ENCODE measurements at places on chromosomes 1 and 21.

DNA sequence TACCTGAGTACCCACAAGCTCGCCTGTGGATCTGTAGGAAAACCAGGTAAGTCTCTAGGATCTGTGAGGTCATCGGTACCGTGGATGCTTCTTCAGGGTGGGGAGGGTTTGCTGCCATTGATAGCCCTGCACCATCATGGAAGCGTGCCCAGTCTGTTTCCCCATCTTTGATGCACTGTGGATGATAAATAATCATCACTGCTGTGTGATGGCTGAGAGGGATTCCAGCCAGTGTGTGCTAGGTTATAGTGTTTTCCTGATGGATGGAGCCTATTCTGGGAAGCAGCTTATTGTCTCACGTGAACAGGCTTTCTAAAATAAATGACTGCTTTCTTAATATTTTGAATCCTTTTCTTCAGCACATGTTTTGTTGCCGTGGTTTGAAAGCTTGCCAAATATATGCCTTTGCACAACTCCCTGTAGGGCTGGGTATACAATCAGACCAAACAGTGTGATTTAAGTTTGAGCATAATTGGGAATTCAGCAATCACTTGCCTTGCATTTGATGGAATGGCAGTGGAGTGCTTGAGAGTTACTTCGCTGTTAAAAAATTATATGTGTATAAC, 113.8 kb downstream of the CAMTA1 start:
- no peak for DNase-seq

GRCh38 chr1:31714442-31715086, 10.7 kb upstream of the COL16A1 start:
- DNase-seq: no peak

- DNase-seq: peak; percentile 53
Observed at GRCh38 chr1:45687754-45688740, at the start of gene TMEM69. Gene TMEM69, plus strand, starts transcription at chr1:45688181. Its CDS starts 2,888 bp downstream, at chr1:45691069.

- DNase-seq: no peak
Observed at GRCh38 chr1:245180496-245181157, 25.8 kb downstream of the KIF26B start.

GRCh38 chr1:156095906-156096508, 13.7 kb upstream of the MEX3A start:
- no peak for DNase-seq

- peak; percentile 99 for DNase-seq
Observed at GRCh38 chr1:204438628-204439027, 27.0 kb upstream of the PPP1R15B start.

DNA sequence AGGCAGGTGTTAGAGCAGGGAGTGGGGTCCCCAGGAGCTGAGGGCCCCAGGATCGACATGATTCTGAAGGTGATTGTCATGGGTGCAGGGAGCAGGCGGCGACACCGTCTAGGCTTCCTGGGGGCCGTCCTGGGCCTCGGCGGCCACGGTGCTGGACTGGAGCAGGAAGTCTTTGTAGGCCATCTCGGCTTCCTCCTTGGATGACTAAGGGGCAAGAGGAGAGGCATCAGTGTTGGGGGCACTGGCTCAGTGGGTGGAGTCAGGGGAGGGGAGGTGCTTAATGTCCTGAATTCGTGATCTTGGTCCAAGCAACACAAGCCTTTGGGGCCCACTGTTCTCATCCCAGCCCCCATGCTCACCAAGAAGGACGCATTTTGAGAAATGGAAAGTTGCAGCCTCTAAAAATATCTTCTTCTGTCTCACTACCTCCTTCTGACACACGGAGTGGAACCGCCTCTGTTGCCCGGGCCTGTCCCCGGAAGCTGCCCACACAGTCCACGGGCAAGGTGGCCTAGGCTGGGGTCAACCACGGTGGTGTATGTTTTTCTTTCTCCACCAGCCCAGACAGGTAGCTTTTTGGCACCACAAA, 8.6 kb upstream of the FCMR start:
- DNase-seq: no peak

DNA sequence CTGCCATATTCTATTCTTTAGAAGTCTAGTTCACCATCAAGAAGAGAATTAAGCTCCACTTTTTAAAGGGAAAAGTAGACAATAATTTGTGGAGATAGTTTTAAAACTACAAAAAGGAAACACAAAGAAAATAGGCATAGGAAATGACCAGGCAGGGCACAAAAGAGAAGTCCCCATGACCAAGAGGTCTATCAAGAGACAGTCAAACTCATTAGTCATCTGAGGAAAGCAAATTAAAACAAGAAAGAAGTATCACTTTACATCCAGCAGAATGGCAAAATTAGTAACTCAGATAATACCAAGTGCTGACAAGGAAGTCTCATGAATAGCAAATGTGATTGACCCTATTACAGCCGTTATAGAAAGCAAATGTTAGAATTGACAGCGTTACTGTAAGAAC, 243.7 kb upstream of the SNX7 start:
- DNase-seq: no peak

DNA sequence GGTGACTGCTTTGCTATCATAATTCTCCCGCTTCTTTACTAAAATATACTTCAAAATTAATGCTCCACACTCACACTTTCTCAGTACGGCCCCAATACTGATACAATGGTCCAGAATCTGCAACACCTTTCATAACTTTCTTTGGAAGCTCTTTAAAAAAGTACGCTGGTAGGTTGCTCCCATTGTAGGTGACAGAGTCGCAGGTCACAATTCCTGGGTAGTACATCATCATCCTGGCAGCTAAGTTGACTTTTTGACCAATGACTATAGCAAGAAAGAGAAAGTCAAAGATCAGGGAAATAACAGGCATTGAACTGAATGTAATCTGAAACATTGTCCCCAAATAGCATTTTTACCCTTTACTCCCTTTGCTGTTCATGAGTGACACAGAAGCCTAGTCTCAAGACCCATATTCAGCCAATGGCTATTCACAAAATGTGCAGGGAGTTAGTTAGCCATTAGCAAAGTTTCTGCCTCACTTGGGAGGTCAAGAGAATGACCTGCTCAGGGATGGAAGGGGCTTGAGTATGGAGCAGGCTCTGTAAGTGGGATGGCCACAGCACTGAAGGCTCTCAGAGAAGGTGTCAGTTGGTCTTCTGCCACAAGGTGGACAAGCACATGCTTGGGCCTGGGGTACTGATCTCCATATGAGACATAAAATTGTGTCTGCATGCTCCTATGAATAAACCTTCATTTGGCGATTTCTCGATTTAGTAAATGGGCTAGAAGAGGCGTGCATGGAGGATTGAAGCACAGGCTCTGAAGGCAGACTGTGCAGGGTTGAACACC, 35.4 kb downstream of the ADCY10 start:
- DNase-seq: no peak

GRCh38 chr1:158055854-158056253, 62.4 kb downstream of the KIRREL1 start:
- no peak for DNase-seq

DNA sequence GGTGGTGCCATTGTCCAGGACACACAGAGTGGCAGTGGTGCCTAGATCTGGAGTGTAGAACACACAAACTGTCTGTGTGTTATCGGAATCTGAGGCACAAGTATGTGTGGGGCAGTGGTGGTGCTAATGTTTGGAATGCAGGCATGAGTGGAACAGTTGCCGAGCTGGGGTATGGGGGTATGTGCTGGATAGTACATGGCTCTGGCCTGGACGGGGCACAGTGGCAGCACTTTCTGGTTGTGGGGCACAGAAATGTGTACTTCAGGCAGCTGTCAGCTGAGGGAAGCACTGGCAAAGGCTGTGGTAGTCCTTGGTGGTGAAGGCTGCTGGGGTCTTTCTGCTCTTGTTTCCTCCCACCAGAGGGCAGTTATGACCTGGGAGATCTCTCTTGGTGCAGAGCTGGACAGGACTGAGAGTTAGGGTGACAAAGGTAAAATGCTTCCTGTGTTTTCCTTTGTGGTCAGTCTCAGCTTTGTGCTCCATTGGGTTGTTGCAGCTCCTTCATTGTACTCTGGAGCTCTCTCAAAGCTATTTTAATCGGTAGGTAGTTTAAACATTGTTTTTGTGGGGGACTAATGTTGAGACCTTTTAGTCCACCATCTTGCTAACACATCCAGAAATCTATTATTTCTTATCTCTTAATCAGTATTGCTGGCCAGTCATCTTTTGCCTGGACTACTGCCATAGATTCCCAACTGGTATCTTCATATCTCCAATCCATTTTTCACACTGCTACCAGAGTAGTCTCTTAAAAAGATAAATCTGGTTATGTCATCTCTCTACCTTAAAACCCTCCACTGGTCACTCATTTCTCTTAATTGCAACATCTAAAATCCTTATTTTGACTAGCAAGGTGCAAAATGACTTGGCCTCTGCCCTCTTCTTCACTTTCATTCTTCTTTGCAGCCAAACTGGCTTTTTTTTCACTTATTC, 83.9 kb upstream of the NBPF4 start:
- no peak for DNase-seq

GRCh38 chr1:155504207-155504606, 58.4 kb downstream of the ASH1L start:
- DNase-seq: no peak

DNA sequence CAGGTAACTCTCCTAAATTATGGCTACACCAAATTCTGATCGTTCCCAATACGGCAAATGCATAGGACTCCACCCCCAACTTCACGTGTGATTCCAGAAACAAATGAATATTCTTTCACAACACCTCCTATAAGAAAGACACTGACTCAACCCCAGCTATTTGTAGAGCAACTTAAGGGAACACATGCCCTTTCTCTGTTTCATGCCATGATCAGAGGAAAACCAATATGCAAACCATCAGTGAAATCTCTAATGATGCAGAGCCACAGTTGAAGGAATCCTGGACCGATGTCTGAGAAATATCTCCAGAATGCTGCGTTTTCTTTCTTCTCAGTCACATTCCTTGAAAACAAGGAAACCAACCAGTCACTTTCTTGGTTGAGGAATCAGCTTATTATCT, 164.2 kb upstream of the PTBP2 start:
- no peak for DNase-seq

- no peak for DNase-seq
Observed at GRCh38 chr1:184219414-184219813, 167.4 kb upstream of the C1orf21 start.

DNA sequence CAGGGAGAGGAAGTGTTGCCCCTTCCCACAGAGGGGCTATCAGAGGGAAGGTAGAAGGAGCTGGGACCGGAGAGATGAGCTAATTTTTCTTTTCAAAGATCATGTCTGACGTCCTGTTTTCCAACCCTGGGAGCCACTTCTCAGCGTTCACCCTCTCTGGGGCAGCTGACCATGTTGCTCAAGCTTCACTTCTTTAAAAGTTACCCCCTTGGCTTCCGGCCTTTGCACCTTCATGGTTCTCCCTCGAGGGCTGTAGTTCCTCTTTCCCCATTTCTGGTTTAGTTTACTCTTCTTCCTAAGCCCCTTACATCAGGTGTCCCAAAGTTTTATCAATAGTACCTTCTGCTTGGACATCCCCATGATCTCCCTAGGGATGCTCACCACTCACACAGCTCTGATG, 23.8 kb upstream of the CSF1 start:
- no peak for DNase-seq

DNA sequence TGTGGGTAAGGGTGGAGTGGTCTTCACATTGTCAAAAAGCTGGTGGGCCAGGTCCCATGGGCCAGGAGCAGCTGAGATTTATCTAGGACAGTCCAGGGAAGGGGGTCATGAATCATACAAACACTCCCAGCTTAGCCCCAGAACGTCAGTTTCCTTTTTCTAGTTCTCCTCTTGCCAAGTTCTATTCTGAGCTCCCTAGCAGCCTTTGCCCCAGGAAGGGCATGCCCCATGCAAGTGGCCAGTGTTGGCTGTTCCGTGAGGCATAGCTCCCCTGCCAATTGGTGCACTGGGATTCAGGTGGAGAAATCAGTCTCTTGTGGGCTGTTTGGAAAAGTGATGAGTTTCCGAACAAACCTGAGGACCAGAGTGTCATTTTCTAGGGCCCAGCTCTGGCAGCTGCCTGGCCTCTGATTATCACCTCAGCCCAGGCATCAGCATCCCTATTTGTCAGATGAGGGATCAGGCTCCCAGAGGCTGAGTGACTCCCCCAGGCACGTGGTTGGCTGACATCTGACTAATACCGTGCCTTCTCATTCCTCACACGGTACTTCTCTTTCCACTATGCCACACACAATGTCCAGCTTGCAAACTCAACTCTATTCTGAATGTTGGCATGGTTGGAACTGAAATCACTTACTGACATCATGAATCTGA, 14.2 kb upstream of the MYOM3 start:
- DNase-seq: no peak

- no peak for DNase-seq
Observed at GRCh38 chr1:57124768-57125446, 159.1 kb upstream of the C8B start.

GRCh38 chr1:160085686-160086455, 4.5 kb downstream of the KCNJ9 start:
- no peak for DNase-seq

GRCh38 chr1:13930151-13930550, 230.2 kb downstream of the PRDM2 start:
- DNase-seq: no peak

DNA sequence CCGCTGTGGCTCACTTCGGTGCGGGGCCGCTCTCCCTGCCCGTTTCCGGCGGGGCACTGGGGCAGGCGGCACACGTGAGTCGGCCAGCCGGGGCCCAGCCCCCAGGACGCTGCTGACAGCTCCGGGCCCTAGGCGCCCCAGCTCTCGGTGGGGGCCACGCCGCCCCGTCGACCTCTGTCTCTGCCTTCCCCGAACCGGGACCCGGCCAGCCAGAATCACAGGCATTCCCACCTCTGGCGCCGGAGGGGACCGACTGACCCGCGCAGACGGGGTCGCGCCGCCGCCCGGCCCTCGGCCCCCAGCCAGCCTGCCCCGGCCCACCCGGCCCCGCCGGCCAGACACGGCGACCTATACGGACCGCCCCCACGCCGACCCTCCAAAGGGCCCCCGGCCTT, 755 bp downstream of the SCMH1 start:
- no peak for DNase-seq

- DNase-seq: no peak
Observed at GRCh38 chr1:92784021-92784638, 778 bp downstream of the EVI5 start.

DNA sequence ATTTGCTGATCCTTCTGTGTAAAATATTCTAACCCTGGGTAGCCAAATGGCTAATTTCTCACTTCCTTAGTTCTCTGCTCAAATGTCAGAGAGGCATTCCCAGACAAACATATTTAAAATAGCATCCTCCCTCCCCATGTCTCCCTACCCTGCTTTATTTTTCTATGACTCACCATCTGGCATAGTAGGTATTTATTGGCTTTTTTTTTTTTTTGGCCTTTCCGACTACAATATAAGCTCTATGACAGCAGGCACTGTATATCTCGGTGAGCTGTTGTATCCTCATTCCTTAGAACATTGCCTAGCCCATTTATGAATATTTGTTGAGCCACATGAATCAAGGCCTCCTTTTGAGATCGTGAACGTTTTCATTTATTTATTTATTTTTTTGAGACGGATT, 1.5 kb upstream of the NEK7 start:
- peak; percentile 71 for DNase-seq

- DNase-seq: no peak
Observed at GRCh38 chr1:207217778-207218511, 103.5 kb upstream of the CD55 start.

DNA sequence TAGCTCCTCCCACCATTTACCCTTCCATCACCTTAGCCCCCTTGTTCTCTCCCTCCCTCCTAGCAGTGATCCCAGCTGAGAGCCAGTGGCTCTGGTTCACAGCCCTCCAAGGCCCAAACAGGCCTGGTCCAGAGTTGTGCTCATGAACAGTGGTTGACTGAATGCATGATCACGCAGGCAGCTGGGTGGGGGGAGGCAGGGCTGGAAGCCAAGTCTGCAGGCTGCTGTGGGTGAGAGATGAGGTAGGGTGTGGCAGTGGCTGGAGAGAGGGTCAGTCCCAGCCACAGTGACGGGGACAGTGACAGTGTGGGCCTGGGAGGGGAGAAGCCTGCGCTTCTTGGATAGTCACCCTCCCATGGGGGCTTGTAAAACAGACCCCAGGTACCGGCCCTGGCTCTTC, 22.2 kb downstream of the EPHA8 start:
- no peak for DNase-seq
